ENCODE measurements at places on chromosomes 2 and 18. TPM values are rescaled to one million over a fixed set of nuclear protein-coding genes. Genes with fewer than 3 reads are reported as not detected.
A peak's percentile ranks its signal among the peaks of the same experiment; 100 is the strongest.

Gene DYNAP
- not detected for total RNA-seq

- no peak for DNase-seq
These were observed 124.2 kb downstream of the LPIN1 start for GRCh38 chr2:11870584-11870983.

- no peak for DNase-seq
These were observed 210.7 kb downstream of the ARL4C start for GRCh38 chr2:234286118-234286598.

DNA sequence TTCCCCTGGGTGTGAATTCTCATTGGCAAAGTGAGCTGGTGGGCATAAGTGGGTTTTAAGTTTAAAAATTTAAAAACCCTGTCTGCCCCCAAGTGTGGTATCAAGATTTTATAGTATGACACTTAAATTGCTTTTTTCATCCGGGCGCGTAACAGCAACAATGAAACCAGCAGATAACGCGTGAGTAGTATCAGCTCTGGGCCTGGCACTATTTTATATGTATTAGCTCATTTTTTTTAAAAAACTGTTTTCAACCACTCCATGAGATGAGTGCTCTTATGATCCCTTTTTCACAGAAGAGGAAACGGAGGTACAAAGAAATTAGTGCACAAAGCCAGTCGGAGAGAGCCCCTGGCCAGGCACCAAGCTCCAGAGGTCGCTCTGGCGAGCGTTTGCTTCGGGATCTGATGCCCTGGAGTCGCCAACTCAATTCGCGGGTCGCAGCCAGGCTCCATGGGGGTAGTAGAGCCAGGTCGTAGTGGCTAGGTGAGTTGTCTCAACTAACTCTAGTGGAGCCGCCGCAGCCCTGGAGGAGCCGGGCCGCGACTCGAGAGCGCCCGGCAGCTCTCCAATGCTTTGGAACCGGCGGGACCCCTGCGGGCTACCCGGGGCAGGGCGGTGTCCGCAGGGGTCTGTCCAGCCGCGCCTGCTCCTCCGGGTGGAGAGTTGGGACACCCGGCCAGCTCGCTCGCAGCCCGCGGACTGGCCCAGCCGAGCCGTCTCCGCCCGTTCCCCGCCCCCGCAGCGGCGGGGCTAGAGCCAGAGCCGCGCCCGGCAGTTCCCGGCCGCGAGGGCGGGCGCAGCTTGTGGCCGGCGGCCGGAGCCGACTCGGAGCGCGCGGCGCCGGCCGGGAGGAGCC lies at the start of gene IL1R1:
TSS of gene IL1R1 (plus strand) at position 777 of the 859 bp plus-strand sequence. CDS start 14,979 bp downstream, outside the sequence.
- DNase-seq = peak; percentile 89

Gene RPRM
- total RNA-seq = not detected
